Stimulated activated CD4-positive, alpha-beta T cell treated with anti-CD3 and anti-CD28 coated beads, TNF-alpha, amount 100 ng/mL, for 48 hours (primary cell): ENCODE measurements at places on chromosomes 5 and 9.

- DNase-seq = no peak
These were observed 722 bp upstream of the LHX3 start for GRCh38 chr9:136205707-136205992.

DNA sequence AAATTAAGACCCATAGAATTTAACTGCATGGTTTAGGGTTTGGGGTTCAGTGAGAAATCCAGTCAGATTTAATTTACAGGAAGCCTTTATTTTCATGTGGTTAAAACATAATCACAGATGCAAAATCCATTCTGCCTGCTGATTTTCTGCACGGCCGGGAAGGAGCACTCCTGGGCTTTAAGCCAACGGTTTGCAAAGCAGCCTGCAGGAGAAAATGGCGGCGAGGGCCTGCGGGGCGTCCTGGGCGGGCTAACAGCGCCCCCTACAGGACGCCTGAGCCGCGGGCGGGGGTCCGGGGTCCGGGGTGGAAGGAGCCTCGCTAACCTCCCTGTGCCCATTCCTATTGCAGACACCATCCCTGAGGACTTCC is 47.6 kb downstream of the THBS4 start:
- DNase-seq = no peak

GRCh38 chr5:66291771-66292170 is 147.7 kb downstream of the SREK1 start:
- DNase-seq = no peak

DNA sequence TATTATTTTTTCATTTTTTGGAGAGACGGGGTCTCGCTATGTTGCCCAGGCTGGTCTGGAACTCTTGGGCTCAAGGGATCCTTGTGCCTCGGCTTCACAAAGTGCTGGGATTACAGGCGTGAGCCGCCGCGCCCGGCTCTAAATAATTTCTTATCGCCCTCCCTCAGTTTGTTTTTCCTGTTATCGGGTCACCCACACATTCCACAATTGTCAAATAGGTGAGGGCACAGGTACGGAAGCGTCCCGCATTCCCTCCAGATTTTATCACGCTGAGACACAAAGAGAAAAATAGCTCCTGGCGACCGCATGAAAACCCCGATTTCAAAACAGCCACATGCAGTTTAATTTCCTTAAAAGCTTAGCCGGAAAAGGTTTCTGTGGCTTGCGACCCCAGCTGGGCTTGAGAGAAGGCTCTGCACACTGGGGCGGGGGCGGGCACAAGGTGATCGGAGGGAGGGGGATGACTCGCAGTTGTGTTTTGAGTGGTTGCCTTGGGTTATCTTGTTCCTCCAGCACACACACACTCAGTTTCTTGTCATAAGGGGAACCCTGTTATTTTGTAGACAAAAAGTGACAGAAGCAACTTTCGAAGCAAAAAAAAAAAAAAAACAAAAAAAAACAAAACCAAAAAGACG is 717 bp upstream of the IQGAP2 start:
- DNase-seq = peak; percentile 79

DNA sequence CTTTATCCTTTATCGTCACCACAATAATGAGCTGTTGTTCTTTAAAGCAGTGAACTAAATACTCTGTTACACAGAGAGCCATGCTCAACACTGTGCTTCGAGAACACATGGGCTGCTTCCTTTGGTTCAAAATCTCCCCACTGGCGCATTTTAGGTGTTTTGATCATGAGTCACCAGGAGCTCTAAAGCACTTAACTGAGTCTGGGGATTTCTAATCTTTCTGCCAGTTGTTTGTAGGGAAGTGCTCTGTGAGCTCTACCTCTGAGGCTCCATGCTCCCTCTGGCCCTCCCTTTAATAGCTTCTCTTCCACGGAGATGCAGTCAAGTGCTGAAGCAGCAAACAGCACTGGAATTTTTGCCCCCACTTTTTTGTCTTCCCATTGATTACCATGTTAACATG is 17.0 kb downstream of the ERAP2 start:
- DNase-seq = no peak
